Osteocyte (in vitro differentiated cells): ENCODE measurements at places on chromosomes 1 and 21. TPM values are rescaled to one million over a fixed set of nuclear protein-coding genes. Genes with fewer than 3 reads are reported as not detected.

The FCMR gene
- total RNA-seq = not detected in 2 replicates

- peak; percentile 6 for DNase-seq
These were observed 117.2 kb upstream of the OLIG2 start for GRCh38 chr21:32908534-32908933.

GRCh38 chr1:159177272-159177907 is 6.0 kb downstream of the CADM3 start:
- DNase-seq = no peak

DNA sequence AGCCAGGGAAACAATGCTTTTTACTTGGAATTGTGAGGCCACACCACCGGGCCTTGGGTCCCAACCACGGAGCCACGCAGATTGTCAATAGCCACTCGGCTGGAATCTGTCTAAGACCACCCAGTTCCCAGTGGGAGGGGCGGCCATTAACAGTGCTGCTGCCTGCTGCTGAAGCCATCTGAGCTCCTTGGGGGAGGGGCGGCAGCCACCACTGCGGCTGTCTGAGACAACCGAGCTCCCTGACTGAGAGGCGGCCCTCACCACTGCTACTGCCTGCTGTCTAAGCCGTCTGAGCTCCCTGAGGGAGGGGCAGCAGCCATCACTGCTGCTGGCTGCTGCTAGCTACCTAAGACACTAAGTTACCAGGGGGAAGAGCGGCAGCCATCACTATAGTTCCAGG is 64.3 kb downstream of the DMRTA2 start:
- DNase-seq = no peak

GRCh38 chr1:86779308-86780191 is 75.2 kb downstream of the SH3GLB1 start:
- no peak for DNase-seq

DNA sequence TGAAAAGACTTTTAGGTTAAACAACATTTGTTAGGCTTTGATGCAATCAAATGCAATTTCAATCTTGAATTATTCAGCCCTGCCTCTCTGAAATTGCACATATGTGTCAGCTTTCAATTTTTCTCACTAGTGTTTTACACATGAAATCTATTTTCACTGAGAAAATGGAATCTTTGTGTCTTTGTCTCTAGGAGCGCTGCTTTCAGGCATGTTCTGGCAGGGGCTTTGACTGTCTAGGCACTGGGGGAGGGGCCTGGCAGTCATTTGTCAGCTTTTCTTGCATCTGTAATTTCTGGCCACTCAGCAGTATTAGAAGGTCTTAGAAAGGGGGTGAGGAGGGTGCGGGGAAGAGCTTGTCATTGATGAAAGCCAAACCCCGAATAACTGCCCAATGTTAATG is 264.4 kb downstream of the PTPRC start:
- no peak for DNase-seq

DNA sequence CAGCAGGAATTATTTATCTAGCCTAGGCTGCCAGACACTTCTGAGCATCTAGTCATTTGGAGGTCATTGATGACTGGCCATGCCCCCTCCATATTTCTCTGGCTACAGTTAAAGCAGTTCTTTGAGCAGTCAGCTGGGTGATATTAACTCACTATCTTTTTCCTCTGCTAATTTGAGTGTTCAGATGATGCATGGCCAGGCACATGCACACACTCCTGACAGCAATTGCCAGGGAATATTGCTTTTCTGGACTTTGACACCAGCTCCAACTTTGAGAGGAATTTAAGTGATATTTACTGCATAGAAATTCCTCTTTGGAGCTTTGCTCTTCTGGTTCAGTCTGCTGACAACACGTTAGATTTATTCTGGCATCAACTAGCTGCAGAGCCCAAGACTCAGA is 52.6 kb downstream of the CD247 start:
- no peak for DNase-seq
